Activated CD8-positive, alpha-beta T cell treated with anti-CD3 and anti-CD28 coated beads for 36 hours (primary cell): ENCODE measurements at places on chromosomes 4 and X.
A peak's percentile ranks its signal among the peaks of the same experiment; 100 is the strongest.

DNA sequence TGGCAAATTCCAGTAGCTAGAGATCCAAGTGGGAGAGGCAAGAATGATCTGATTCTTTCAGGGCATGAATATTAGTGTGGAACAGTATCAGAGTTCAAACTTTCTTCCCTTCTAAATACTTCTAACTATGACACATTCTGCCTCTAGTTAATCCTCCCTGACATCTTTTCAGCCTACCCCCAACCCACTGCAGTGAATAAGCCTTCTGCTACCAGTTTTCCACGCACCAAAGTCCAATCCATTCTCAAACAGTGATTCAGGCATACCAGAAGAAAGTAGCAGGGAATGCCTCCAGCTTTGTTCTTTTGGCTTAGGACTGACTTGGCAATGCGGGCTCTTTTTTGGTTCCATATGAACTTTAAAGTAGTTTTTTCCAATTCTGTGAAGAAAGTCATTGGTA is 155.4 kb upstream of the FTHL17 start:
- H3K36me3 ChIP-seq, result no peaks in the 10 kb centered on the region
- no peak overlapping the region for H3K4me3 ChIP-seq
- no peak overlapping the region for H3K27ac ChIP-seq
- H3K27me3 ChIP-seq, result peaks cover 2% of the 10 kb centered on the region
- no peaks in the 10 kb centered on the region for H3K4me1 ChIP-seq
- DNase-seq, result no peak

- no peaks in the 10 kb centered on the region for H3K27me3 ChIP-seq
- H3K4me3 ChIP-seq, result no peak overlapping the region
- no peaks in the 10 kb centered on the region for H3K4me1 ChIP-seq
These were observed 47.7 kb downstream of the ZFYVE28 start for GRCh38 chr4:2370597-2371320.

- H3K27me3 ChIP-seq, result no peaks in the 10 kb centered on the region
- H3K27ac ChIP-seq, result no peak overlapping the region
- H3K4me1 ChIP-seq, result no peaks in the 10 kb centered on the region
- no peaks in the 10 kb centered on the region for H3K36me3 ChIP-seq
- H3K4me3 ChIP-seq, result no peak overlapping the region
- no peak for DNase-seq
These were observed 210.4 kb downstream of the MID1IP1 start for GRCh38 chrX:39011454-39012221.

DNA sequence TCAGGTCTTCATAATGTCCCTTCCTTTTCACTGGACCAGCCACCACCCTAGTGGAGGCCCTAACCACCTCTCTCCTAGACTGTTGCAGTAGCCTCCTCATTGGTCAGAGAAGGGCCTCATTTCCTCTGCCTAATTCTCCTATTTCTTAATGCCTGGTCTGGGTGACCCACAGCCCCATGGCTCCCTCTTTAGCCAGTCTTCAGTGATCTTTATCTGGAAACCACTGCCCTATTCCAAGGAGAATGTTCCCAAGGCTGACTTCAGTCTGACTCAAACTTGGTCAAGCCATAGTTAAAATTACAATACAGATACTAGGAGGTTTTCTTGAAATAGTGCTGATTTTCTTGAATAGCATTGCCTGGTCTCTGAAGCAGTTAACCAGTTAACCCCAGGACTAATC is 53.6 kb upstream of the PRPS1 start:
- H3K4me1 ChIP-seq, result peaks cover 4% of the 10 kb centered on the region
- no peaks in the 10 kb centered on the region for H3K27me3 ChIP-seq
- H3K36me3 ChIP-seq, result no peaks in the 10 kb centered on the region
- DNase-seq, result no peak

GRCh38 chr4:14165222-14165920 is 537.8 kb upstream of the BOD1L1 start:
- H3K4me1 ChIP-seq, result no peaks in the 10 kb centered on the region
- no peak overlapping the region for H3K4me3 ChIP-seq
- no peak for DNase-seq
- H3K27me3 ChIP-seq, result no peaks in the 10 kb centered on the region
- no peaks in the 10 kb centered on the region for H3K36me3 ChIP-seq

GRCh38 chrX:65598559-65599147 is 64.1 kb upstream of the LAS1L start:
- DNase-seq, result peak; percentile 16
- H3K27me3 ChIP-seq, result no peaks in the 10 kb centered on the region
- H3K27ac ChIP-seq, result peak overlapping the region; percentile 88
- no peaks in the 10 kb centered on the region for H3K36me3 ChIP-seq
- H3K4me3 ChIP-seq, result peak overlapping the region; percentile 70
- H3K4me1 ChIP-seq, result peaks cover 80% of the 10 kb centered on the region

DNA sequence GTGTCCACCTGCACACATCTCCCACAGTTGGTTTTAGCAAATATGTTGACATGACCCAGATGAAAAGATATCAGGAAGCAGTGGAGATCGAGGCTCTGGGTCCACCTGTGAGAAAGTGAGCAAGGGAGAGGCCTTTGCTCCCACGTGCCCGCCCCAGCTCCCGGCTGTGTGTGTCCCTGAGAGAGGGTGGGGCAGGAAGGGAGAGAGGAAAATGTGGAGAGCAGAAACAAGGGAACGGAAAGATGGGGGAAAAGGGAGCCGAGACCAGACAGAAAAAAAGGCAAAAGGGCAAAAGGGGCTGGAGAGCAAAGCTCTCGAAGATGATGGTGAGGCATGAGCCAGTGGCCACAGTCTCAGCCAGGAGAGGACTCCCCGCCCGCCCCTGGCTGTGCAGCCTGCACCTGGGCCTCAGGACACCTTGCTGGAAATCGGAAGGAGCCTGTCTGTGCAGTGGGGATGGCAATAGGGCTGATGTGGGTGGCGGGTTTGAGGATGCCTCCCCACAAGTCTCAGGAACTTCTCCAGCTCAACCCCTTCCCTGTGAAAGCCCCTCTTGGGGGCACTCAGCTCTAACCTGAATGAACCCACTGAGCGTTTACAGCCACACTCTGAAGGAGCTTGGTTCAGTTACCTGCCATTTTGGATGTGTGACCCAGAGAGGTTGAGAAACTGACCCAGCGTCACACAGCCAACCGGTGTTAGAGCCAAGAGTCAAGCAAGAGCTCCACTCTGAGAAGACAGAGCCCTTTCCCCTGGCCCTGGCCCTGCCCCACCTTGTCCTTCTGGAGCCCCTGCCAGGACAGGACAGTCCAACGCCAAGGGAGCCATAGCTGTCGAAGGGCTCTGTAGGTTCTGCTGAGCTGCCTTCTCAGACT is 20.3 kb upstream of the MSX1 start:
- H3K36me3 ChIP-seq, result no peaks in the 10 kb centered on the region
- H3K4me3 ChIP-seq, result no peak overlapping the region
- H3K27me3 ChIP-seq, result peaks cover 9% of the 10 kb centered on the region
- no peaks in the 10 kb centered on the region for H3K4me1 ChIP-seq
- H3K27ac ChIP-seq, result no peak overlapping the region

DNA sequence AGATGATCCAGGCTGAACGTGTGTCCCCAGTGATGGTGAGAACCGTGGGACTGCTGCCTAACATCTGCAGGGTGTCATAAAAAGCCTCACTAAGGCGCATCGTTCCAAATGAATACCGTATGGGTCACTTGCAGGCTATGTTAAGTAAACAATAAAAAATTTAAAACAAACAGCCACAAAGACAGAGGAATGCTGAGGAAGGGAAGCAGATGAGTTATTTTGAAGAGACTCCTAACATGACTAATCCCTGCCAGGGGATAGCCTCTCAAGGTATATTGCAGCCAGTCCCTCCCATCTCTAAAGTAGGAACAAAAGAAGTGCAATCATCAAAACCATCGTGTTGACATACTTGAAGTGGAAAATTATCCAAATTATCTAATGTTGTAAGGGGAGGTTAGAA is 83.8 kb downstream of the UNC5C start:
- H3K36me3 ChIP-seq, result no peaks in the 10 kb centered on the region
- H3K4me3 ChIP-seq, result no peak overlapping the region
- H3K27ac ChIP-seq, result no peak overlapping the region
- DNase-seq, result no peak
- H3K27me3 ChIP-seq, result peaks cover 2% of the 10 kb centered on the region
- H3K4me1 ChIP-seq, result no peaks in the 10 kb centered on the region

- no peak for DNase-seq
- no peak overlapping the region for H3K4me3 ChIP-seq
- no peaks in the 10 kb centered on the region for H3K36me3 ChIP-seq
- H3K4me1 ChIP-seq, result no peaks in the 10 kb centered on the region
- H3K27me3 ChIP-seq, result no peaks in the 10 kb centered on the region
- no peak overlapping the region for H3K27ac ChIP-seq
These were observed 44.4 kb upstream of the IL9R start for GRCh38 chrX:155953055-155953454.

- H3K4me3 ChIP-seq, result no peak overlapping the region
- H3K4me1 ChIP-seq, result no peaks in the 10 kb centered on the region
- no peak overlapping the region for H3K27ac ChIP-seq
- no peak for DNase-seq
- peaks cover 9% of the 10 kb centered on the region for H3K36me3 ChIP-seq
- no peaks in the 10 kb centered on the region for H3K27me3 ChIP-seq
These were observed 143.1 kb downstream of the TBCK start for GRCh38 chr4:106172861-106173260.

DNA sequence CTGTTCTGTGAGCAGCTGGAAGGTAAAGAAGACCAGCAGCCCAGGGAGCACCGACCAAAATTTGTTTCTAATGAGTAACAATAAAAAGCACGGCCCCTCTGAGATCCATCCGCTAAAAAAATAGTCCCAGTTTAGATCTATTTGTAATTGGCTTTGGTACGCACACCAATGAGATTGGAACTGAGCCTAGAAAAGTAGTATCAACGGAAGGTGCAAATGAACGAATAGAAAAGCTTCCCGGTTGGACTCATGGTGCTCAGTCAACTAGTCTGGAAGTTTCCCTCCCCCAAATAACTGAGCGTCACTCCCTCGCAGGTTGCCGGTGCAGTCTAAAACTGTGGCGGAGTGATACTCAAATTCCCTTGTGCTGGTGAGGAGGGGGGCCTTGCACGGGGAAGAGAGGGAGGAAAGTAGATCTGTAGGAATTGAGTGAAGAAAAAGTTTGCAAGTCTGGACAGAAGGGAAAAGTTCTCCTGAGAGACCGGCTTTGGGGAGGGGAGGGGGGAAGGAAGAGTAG is at the start of gene COL4A5:
Gene COL4A5, plus strand, starts transcription at position 413 of the 517 bp plus-strand sequence. CDS start 288 bp downstream, outside the sequence.
- no peak for DNase-seq
- no peak within 1 kb of the TSS for H3K27ac ChIP-seq
- H3K36me3 ChIP-seq, result no peaks in the 10 kb centered on the region
- H3K4me1 ChIP-seq, result peaks cover 6% of the 10 kb centered on the region
- peaks cover 28% of the 10 kb centered on the region for H3K27me3 ChIP-seq

GRCh38 chr4:86558797-86559196 is 35.3 kb upstream of the PTPN13 start:
- H3K36me3 ChIP-seq, result no peaks in the 10 kb centered on the region
- no peak overlapping the region for H3K27ac ChIP-seq
- no peak overlapping the region for H3K4me3 ChIP-seq
- H3K4me1 ChIP-seq, result no peaks in the 10 kb centered on the region

- peaks cover 18% of the 10 kb centered on the region for H3K4me1 ChIP-seq
- H3K36me3 ChIP-seq, result no peaks in the 10 kb centered on the region
- no peak overlapping the region for H3K27ac ChIP-seq
- H3K4me3 ChIP-seq, result no peak overlapping the region
- peaks cover 16% of the 10 kb centered on the region for H3K27me3 ChIP-seq
These were observed 2.8 kb upstream of the CRLF2 start for GRCh38 chrX:1215123-1215823.

DNA sequence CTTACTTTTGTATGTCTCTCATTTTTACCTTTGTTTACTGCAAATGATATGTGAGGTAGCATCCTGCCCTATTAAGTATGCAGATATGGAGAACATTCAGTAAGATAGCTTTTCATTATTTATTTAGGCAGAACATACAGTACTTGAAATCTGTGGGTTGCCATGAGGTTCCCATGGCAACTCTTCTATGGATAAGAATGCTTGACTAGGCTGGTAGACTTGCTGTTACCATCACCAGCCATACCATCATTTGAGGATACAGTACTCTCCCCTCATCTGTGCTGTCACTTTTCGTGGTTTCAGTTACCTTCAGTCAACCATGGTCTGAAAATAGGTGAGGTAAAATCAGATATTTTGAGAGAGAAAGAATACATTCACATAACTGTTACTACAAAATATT is 56.7 kb downstream of the NAF1 start:
- H3K4me1 ChIP-seq, result peaks cover 14% of the 10 kb centered on the region
- no peak overlapping the region for H3K27ac ChIP-seq
- no peak overlapping the region for H3K4me3 ChIP-seq

DNA sequence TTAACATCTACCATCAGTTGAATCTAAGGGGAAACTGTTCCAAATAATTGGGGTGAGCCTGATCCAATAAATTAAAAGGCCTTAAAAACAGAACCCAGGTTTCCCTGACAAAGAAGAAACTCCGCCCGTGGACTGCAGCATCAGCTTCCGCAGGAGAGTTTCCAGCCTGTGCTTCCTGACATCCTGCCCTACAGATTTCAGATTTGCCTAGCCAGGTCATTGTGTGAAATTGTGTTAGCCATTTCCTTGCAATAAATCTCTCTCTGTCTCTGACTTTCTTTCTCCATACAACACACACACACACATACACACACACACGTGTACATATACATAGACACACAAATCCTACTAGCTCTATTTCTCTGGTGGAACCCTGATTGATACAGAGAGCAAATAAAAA is 48.3 kb upstream of the LCORL start:
- H3K27ac ChIP-seq, result no peak overlapping the region
- peaks cover 34% of the 10 kb centered on the region for H3K27me3 ChIP-seq
- no peak for DNase-seq
- H3K4me3 ChIP-seq, result no peak overlapping the region
- no peaks in the 10 kb centered on the region for H3K36me3 ChIP-seq

GRCh38 chr4:147546349-147546748 is 65.5 kb downstream of the EDNRA start:
- no peak overlapping the region for H3K4me3 ChIP-seq
- peaks cover 7% of the 10 kb centered on the region for H3K27me3 ChIP-seq
- H3K27ac ChIP-seq, result no peak overlapping the region
- peaks cover 8% of the 10 kb centered on the region for H3K4me1 ChIP-seq

- H3K36me3 ChIP-seq, result no peaks in the 10 kb centered on the region
- no peaks in the 10 kb centered on the region for H3K27me3 ChIP-seq
- H3K4me1 ChIP-seq, result no peaks in the 10 kb centered on the region
- no peak for DNase-seq
- no peak overlapping the region for H3K27ac ChIP-seq
These were observed 193.0 kb downstream of the NAA11 start for GRCh38 chr4:79132826-79133225.

- H3K4me1 ChIP-seq, result no peaks in the 10 kb centered on the region
- no peak for DNase-seq
- H3K36me3 ChIP-seq, result no peaks in the 10 kb centered on the region
- H3K4me3 ChIP-seq, result no peak overlapping the region
These were observed 152.6 kb upstream of the CLNK start for GRCh38 chr4:10837151-10837550.

- H3K4me3 ChIP-seq, result no peak overlapping the region
- no peaks in the 10 kb centered on the region for H3K4me1 ChIP-seq
- no peak for DNase-seq
These were observed 10.3 kb downstream of the SPATA4 start for GRCh38 chr4:176185051-176185450.

- H3K4me3 ChIP-seq, result no peak overlapping the region
These were observed 196.8 kb upstream of the ATP6AP2 start for GRCh38 chrX:40383969-40384368.
